Neural crest cell (in vitro differentiated cells): ENCODE measurements at places on chromosomes 2 and 18.

DNA sequence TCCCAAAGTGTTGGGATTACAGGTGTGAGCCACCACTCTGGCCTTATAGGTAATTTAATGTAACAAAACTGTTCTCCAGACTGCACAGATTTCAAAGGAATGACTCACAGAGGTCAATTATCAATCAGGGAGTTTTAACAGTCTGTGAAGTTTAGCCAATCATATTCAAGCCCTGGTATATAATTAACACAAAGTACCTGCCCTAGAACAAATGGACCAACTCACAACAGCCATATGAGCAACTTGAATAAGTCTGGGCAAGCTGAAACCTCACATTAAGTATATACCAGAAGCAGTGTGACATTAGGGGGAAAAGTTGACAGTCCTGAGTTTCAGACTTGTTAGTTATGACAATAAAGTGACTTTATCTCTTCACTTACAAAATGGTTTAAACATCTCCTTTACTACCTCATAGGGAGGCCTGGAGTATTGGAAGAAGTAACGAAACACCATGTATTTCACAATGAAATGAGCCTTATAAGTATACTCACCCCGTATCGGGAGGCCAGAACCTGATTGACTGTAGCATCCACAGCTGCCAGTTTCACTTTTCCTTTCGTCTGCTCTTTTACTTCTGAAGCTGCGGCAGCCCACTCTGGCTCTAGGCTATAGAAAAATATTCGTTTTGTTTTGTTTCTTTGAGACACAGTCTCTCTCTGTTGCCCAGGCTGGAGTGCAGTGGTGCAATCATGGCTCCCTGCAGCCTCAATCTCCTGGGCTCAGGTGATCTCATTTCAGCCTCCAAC lies 22.2 kb downstream of the PDIA6 start:
- no peak for DNase-seq

- no peak for DNase-seq
Measured at GRCh38 chr2:218245214-218245613, 15.6 kb upstream of the GPBAR1 start.

DNA sequence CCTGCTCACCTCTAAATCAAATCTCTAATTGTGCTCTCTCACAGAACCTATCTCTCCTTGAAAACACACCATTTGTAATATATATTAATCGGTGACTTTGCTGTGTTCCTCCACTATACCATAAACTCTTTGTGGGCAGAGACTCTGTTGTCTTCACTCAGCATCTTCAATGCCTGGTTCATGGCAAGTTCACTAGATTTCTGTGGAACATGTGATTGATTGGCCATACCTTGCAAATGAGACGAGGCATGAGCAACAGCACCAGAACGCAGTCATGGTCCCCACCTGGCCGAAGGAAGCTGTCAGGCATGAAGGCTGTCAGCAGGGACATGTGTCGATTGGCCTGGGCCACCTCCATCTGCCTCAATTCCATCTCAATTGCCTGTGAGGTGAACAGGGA lies 11.6 kb downstream of the DCTN1 start:
- no peak for DNase-seq

DNA sequence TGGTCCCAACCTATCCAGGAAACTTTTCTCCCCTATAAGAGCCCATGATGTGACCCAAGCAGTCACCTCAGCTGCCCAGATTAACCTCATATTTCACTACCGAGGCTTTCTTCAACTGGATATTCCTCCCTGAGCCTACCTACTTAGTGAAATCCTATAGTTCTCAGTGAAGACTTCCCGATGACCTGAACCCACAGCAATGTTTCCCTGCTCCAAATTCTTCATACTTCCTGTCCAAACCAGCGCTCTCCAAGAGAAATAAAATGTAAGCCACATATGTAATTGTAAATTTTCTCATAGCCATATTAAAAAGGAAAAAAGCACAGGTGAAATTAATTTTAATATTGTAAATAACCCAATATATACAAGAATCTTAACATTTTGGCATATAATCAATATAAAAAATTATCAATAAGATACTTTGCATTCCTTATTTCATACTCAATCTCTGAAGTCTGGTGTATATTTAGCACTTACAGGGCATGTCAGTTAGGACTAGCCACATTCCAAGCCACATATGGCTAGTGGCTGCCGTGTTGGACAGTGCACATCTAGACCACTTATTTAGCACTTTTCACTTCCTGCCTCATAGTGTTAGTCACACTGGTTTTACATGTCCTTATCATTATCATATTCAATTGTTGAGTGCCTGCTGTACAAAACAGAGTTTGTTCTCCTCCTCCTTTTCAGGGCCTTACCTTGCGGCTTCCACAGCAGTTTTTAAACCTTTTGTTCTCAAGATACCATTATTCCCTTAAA lies 1.9 kb upstream of the STAT4 start:
- DNase-seq = no peak

DNA sequence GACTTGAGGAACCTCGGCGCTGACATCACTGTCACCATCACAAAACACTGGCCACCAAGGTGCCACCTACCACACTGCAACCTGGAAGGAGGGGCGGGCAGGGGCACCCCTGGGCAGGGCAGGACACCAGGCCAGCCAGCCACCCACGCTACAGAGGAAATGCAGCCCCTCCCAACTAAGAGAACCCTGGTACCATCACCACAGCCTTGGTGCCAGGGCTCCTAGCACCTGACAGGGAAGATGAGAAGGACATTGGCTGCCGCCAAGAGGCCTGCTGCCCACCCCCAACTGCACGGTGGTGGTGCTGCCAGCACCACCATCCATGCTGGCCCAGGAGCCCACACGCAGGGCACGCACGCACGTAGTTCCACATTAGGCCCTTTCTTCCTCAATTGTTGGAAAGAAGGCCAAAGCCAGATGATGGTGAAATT lies 88.7 kb downstream of the HDAC4 start:
- no peak for DNase-seq

DNA sequence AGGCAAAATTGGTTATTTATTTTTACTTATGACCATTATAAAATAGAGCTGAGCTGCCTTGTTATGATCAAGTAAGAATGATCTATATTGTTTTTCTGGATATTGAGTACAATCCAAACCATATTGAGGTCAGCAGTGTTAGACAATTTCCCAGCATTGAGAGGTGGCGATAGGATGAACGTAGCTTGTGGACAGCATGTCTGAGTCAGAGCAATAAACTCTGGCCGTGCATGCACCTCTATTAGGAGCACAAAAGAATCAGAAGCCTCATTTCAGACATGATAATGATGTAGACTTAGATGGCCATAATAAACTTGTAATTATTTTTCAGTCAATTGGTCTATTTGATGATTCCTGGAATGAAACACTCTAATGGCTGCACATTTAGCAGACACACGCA lies 491.6 kb downstream of the RIT2 start:
- DNase-seq = no peak
